ENCODE measurements at places on chromosomes 5 and 9.
A peak's percentile ranks its signal among the peaks of the same experiment; 100 is the strongest.

GRCh38 chr5:142167458-142167857 is 58.9 kb downstream of the NDFIP1 start:
- DNase-seq = no peak

GRCh38 chr5:143985832-143986515 is 174.0 kb downstream of the HMHB1 start:
- DNase-seq = no peak

DNA sequence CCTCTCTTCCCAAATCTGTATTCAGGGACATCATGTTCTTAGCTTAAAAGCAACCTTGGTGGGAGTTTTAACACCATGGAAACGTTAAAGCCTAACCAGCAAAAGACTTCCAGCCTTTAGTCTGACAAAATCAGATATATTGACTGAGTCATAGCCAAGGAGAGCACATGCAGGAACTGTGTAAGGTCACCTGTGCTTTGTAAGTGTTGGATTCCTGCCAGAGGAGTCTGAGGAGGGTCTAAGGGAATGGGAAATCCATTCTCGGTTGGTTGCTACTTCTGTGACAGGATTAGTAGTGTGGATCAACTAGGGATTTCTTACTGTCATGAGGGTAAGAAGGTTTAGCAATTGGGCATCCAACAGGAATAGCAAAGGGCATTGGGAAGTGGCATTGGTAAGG is 142.0 kb upstream of the CHD1 start:
- no peak for DNase-seq

GRCh38 chr5:149161026-149161687 is 19.9 kb downstream of the ABLIM3 start:
- DNase-seq = no peak

- DNase-seq = no peak
Observed at GRCh38 chr5:173699966-173700365, 83.5 kb upstream of the BOD1 start.

- DNase-seq = no peak
Observed at GRCh38 chr9:89780959-89781358, 176.1 kb downstream of the GADD45G start.

- DNase-seq = no peak
Observed at GRCh38 chr5:2566284-2566683, 185.2 kb downstream of the IRX2 start.

GRCh38 chr5:122114501-122114900 is 14.8 kb upstream of the ZNF474 start:
- no peak for DNase-seq

GRCh38 chr9:114662081-114662989 is 4.7 kb upstream of the TEX53 start:
- no peak for DNase-seq

GRCh38 chr9:72855890-72856523 is 96.8 kb downstream of the ALDH1A1 start:
- DNase-seq = no peak

- DNase-seq = no peak
Observed at GRCh38 chr9:691825-692400, 149.6 kb upstream of the DMRT1 start.

DNA sequence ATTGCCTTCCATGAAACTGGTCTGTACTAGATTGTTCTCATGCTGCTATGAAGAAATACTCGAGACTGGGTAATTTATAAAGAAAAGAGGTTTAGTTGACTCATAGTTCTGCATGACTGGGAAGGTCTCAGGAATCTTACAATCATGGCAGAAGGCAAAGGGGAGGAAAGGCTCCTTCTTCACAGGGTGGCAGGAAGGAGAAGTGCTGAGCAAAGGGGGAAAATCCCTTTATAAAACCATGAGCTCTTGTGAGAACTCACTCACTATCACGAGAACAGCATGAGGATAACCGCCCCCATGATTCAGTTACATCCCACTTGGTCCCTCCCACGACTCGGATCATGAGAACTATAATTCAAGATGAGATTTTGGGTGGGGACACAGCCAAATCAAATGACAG is 163.2 kb downstream of the RFK start:
- DNase-seq = no peak

GRCh38 chr5:120405923-120406322 is 58.2 kb upstream of the PRR16 start:
- peak; percentile 16 for DNase-seq

GRCh38 chr5:174273325-174273724 is 227.8 kb downstream of the NSG2 start:
- no peak for DNase-seq

Data from glomerular endothelial cell (primary cell).